Motor neuron (in vitro differentiated cells): ENCODE measurements at places on chromosomes 12 and 14. TPM values are rescaled to one million over a fixed set of nuclear protein-coding genes. Genes with fewer than 3 reads are reported as not detected.

The C12orf50 gene
- total RNA-seq = 0.20 and 0.22 TPM in 2 replicates

The OTOGL gene
- total RNA-seq = 6.7 and 8.0 TPM in 2 replicates

The PIK3C2G gene
- 0.92 and 1.3 TPM in 2 replicates for total RNA-seq

The MIP gene
- total RNA-seq = 0.37 and 0.88 TPM in 2 replicates

The CEP170B gene
- 9.1 and 9.7 TPM in 2 replicates for total RNA-seq

The FSCB gene
- 0.26 TPM in 1 of 2 replicates, not detected in the other for total RNA-seq

The PRB2 gene
- total RNA-seq = not detected in 2 replicates

The FOXG1 gene
- total RNA-seq = 0.08 and 0.14 TPM in 2 replicates

- ATAC-seq = no peak
Measured at GRCh38 chr12:4327293-4327692, 6.3 kb downstream of the TIGAR start.

DNA sequence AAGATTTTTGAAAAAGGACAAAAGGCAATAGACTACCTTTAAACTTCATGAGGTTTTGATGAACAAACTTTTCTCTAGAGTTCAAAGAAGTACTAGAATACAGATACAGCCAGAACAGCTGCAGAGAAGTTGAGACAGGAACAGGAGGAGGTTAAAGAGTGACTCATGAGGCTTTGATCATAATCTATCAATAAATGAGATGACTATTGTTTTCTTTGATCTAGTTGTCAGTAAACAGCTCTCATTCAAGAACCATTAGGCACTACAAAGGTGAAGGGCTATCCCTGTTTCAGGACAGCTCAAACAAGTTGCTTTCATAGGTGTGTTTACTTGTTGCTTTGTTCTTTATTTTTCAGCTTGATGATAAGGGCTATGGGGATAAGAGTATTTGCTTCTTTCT, 2.4 kb downstream of the WASHC3 start:
- ATAC-seq = no peak

DNA sequence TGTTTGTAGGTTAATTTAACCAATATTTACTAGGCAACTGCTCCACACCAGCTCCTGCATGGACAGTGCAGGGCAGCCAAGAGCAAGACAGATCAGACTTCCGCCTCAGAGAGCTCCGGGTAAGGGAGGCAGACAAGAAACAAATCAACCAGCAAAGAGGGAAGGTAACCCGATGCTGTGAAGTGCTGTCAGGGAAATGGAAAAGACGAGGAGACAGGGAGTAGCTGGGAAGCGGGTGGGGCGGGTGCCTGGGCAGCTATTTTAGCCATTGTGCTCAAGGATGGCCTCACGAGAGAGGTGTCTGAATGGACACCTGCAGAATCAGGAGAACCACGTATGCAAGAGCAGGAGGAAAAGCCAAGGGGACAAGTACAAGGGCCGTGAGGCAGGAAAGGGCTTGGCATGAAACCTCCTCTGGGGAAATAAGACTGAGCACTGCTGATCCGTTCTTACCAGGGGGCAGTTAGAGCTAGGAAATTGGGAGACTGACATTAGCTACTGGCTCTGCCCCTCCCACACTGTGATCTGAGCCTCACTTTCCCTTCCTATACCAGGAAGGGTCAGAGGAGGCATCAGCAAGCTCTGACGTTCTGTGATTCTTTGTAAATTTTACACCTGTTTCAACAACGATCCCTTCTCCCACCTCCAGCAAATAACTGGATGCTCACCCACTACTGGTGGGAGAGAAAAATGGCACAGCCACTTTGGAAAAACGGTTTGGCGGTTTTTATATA, 6.5 kb upstream of the TMEM119 start:
- no peak for ATAC-seq

DNA sequence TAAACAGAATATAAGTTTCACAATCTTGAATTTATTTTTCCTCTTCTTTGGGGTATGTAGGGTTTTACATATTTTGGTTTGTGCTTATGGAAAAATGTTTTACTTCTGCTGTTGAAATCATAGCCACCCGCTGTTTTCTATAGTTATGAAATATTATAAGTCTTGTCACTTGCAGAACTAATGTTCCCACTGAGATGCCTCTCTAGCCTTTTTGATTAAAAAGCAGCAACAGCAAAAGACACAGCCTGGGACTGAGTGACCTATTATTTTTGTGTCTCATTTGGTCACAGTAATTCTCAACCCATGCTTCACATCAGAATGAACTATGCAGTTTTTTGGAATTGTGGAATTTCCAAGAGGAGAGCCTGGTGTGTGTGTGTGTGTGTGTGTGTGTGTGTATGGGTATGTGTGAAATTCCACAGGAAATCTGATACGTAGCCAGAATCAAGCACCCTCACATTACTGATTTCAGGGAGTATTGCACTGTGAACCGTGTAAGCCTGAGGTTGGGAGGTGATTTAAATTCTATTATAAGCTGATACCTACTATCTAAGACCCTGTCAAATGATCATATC, 55.7 kb upstream of the FRMD6 start:
- ATAC-seq = no peak

GRCh38 chr12:106288494-106289195, 13.9 kb upstream of the TCP11L2 start:
- peak; percentile 58 for ATAC-seq

DNA sequence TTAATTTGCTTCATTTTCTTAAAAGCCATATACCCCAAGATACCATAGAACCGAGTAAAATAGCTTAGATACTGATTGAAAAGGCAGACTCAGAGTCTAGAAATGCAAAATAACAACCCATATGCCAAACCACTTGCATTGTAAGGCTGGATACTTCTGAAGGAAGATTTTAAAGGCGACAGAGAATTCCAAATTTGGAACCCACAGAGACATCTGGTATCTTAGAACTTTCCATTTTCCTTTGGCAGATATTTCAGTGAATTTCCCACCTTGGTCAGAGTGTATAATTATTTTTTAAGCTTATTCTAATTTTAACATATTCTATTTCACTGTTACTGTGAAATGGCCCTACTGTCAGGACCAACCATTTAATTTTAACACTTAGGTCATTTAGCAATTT, 186.4 kb upstream of the E2F7 start:
- ATAC-seq = no peak

GRCh38 chr12:131636940-131637750, 73.7 kb upstream of the SFSWAP start:
- ATAC-seq = no peak

DNA sequence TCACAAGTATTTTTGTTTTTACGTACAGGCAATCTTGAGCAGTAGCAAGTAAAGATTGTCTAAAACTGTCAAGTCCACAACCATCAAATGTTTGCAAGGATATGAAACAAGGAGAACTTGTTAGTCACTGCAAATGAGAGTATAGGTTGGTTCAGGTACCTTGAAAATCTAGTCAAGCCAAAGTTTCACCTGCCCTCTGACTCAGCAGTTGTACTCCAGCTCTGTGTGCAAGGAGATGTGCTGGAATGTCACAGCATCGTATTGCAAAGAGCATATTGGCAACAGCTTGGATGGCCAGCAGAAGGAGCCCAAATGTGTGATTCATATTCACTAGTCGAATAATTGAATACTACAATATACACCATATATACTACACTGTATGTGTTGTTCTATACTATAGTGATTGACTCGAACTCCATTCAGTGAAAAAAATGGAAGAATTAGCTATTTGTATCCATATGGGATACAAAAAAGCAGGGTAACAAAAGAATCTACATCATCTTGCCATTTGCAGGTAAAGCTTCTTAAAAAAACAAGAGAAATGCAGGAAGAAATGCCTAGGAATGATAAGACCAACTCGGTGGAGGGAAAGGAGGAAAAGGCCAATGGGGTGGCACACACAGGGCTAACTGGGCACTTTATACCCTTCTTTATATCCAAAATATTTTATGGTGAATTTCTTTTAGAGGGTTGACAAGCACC, 44.0 kb downstream of the EID3 start:
- ATAC-seq = no peak

DNA sequence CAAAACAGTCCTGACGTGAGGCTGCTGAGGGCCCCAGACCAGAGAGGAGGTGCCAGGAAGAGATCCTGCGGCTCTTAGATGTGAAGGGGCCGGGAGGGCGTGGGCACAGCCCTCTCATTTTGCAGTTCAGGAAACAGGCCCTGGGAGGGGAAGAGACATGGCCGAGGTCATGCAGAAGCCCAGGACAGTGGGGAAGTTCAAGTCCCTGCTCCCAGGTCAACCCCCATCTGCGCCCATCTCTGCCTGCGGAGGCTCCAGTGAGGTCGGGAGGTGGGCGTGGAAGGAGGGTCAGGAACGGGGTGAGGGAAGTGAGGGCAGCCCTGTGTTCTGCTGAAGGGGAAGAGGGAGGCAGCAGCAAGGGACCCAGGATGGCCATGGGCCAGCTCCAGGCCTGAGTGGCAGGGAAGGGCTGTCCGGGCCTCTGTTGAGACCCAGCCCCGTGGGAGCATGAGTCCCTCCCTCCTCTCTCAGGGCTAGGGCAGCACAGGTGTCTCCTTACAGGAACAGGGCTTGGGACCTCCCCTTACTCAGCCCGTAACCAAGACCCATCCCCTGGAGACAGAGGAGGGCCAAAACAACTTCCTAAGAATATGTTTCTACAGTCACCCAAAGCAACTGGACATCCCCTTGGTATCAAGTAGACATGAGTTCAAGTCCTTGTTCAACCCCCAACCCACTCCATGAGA, 90.8 kb downstream of the LGMN start:
- ATAC-seq = no peak

DNA sequence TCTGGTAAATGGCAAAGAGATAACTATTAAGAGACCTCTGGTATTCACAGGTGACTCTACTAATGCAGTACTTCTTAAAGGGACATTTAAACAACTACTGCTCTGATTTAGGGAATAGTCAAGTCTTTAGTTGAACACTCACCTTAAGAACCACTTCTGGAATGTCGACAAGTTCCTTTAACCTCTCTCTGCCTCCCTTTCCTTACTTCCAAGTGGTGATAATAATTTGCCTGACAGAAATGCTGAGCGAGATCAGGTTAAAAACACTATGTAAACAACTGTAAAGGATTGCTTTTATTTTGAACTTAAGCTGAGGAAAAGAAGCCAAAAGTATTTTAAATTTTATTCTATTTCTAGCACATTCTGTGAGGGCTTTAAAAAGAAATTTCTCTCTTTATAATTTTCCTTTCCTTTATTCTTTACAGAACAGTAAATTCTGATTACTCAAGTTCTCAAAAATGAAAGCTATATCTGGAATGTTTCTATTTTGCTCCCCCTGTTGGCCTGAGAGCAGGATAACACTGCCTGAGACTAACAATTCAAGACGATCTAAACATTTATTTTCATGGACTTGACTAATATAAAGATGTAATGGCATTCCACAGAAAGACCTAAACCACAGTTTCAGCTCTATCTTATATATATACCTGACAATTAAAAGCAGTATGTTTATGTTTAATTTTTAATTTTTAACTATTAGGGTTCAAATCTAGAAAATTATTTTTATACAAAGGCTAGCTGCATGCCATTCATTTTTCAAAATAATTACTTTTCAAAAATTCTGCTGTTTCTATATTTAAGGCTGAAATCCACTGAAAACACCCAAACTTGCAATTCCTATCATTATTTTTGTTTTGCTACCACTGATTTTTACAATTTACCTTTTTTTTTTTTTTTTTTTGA, 29.2 kb downstream of the ZCCHC8 start:
- peak; percentile 70 for ATAC-seq

- no peak for ATAC-seq
Measured at GRCh38 chr12:125773033-125773640, 707.9 kb downstream of the AACS start.

GRCh38 chr14:103008768-103009357, 48.5 kb downstream of the CDC42BPB start:
- ATAC-seq = no peak

GRCh38 chr14:99380991-99381687, 99.5 kb downstream of the SETD3 start:
- no peak for ATAC-seq

GRCh38 chr14:34190717-34191116, 239.8 kb upstream of the EGLN3 start:
- ATAC-seq = peak; percentile 35

GRCh38 chr14:77290705-77291104, 19.7 kb upstream of the NGB start:
- no peak for ATAC-seq

- no peak for ATAC-seq
Measured at GRCh38 chr12:47835831-47836155, 16.1 kb upstream of the HDAC7 start.
